Umbilical cord (tissue), 2 donors: ENCODE measurements at places on chromosomes 5 and 9. TPM values are rescaled to one million over a fixed set of nuclear protein-coding genes. Genes with fewer than 3 reads are reported as not detected.

ZNF618 gene
- 12.3 TPM for total RNA-seq

PCDHA9 gene
- total RNA-seq = 0.96 TPM

- DNase-seq = peak; percentile 32
Measured at GRCh38 chr9:18689921-18690320, 216.0 kb downstream of the ADAMTSL1 start.

DNA sequence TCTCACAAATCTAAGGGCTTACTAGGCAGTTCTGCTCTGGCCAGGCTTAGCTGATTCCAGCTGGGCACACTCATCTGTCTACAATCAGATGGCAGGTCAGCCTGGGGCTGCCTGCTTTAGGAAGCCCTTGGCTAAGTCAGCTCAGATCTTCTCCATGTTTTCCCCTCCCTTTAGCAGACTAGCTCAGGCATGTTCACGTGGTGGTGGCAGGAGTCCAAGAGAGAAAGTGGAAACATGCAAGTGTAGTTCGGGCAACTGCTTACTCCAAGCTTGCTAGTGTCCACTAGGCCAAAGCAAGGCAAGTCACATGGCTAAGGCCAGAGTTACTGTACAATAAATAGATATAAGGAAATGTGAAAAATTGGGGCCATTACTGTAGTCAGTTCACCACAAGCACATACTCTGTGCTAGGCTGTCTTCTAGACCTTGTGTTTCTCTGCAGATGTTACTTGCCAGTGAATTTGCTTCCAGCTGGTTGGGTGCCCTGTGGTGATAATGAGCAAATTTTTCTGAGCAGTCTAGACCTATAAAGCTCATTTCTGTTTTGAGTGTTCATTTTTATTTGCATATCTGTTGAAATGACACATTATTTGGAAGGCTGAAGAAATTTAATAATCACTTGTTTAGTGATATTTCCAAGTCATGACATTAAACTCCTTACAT, 38.3 kb downstream of the RECK start:
- peak; percentile 96 for DNase-seq

DNA sequence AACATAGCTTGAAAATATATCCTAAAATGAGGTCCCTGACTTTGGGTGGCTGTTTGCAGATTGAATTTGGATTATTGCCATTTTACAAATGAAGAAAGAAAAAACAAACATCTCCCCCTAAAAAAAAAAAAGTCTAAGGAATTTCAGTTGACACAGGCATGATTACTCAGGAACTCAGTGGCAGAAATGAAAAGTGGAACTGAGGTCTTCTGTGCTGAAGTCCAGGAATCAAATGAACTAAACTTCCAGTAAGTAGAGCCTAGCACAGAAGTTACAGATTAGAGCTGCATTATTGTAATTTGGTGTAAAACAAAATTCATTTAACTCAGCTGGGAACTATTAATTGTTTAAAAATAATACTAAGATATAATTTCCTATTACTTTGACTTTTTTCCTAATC, 26.7 kb downstream of the FAM170A start:
- no peak for DNase-seq

GRCh38 chr9:133989625-133990365, 2.3 kb downstream of the VAV2 start:
- no peak for DNase-seq
